ENCODE measurements at places on chromosomes 4 and X.

DNA sequence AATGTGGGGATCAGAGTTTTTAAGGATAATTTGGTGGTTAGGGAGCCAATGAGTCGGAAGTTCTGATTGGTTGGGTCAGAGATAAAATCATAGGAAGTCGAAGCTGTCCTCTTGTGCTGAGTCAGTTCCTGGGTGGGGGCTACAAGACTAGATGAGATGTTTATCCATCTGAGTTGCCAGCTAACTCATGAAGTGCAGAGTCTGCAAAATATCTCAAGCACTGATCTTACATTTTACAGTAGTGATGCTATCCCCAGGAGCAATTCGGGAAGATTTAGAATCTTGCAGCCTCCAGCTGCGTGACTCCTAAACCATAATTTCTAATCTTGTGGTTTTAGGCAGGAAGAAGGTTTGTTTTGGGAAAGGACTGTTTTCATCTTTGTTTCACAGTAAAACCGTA lies 565.8 kb upstream of the SPANXN1 start:
- DNase-seq, result no peak

- no peak for DNase-seq
Observed at GRCh38 chr4:165537028-165537648, 158.3 kb downstream of the CPE start.

GRCh38 chr4:158809611-158810486 lies 41.0 kb downstream of the FNIP2 start:
- no peak for DNase-seq

DNA sequence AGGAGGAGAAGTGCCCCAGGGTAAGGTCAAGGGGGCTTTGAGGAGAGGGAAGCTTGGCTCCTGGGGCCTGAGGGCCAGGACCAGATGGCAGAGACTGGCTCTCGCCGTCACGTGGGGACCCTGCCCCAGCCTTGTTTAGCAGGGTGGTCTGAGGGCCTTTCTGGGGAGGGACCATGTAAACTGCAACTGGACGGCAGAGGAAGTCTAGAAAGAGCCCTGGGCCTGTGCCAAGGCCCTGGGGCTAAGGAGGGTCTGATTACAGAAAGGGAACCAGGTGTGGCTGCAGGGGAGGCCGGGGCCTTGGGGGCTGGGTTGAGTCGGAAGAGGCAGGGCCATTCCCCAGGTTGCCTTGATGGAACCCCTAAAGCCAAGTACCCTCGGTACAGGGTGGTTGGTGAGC lies 1.8 kb upstream of the HGFAC start:
- no peak for DNase-seq

GRCh38 chrX:6002056-6002455 lies 226.6 kb downstream of the NLGN4X start:
- no peak for DNase-seq

All from D721Med (cell line).